ENCODE measurements at places on chromosomes 16 and 17.

GRCh38 chr17:70336411-70336810 lies 167.1 kb downstream of the KCNJ2 start:
- no peak for DNase-seq

DNA sequence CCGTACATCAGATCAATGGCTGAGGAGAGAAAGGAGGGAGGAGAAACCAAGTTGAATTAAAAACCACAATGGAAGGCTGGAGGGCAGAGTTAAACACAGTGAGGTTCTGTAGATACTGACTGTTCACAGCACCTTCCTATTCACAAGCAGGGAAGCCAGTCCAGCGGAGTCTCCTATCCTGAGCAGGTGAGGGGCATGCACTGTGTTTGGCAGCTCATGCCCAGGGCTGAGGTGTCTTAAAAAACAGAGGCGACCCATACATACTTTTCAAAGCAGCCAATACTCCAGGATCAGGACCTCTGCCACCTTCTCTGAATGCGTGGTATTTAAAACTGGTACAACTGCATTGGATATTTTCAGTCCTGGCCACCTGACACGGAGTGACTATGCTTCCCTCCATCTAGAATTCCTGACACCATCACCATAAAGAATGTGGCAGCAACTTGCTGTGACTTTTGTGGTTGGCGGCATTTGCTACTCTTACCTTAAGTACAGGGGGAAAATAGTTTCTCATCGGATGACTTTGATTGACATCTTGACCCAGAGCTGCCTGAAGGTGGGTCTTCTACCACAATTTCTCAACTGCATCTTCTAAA lies 21.5 kb downstream of the USP22 start:
- DNase-seq, result no peak

- DNase-seq, result no peak
These were observed 55.4 kb downstream of the CFDP1 start for GRCh38 chr16:75377729-75378386.

- no peak for DNase-seq
These were observed 4.1 kb upstream of the SLFN5 start for GRCh38 chr17:35238821-35239220.

GRCh38 chr17:17059301-17059890 lies 17.1 kb downstream of the MPRIP start:
- no peak for DNase-seq

GRCh38 chr16:12975766-12976165 lies 74.4 kb downstream of the SHISA9 start:
- DNase-seq, result no peak

GRCh38 chr16:84881702-84882521 lies 62.1 kb downstream of the CRISPLD2 start:
- no peak for DNase-seq

- DNase-seq, result no peak
These were observed 316.1 kb downstream of the PHKB start for GRCh38 chr16:47777220-47777619.

GRCh38 chr17:10532026-10532425 lies 13.7 kb upstream of the MYH1 start:
- no peak for DNase-seq

DNA sequence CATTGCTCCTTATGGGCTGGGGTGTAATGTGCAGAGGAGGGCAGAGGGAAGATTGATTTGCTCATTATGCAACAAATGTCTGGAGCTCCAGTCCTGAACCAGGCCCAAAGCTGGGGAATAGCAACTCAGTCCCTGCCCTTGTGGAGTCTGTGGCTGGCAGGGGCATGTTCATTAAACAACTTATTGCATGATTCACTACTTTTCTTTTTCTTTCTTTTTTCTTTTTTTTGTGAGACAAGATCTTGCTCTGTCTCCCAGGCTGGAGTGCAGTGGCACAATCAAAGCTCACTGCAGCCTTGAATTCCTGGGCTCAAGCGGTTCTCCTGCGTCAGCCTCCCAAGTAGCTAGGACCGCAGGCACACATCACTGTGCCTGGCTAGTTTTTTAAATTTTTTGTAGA lies 23.1 kb downstream of the MSI2 start:
- no peak for DNase-seq
